Activated CD4-positive, alpha-beta T cell treated with anti-CD3 and anti-CD28 coated beads, Interleukin-2, amount 10 ng/mL, durations not matched to agents 7 days and 5 days (primary cell): ENCODE measurements at places on chromosomes 2 and 18.
A peak's percentile ranks its signal among the peaks of the same experiment; 100 is the strongest.

- no peak for DNase-seq
These were observed 242.4 kb downstream of the LPIN1 start for GRCh38 chr2:11988691-11989353.

GRCh38 chr2:58756336-58756735 lies 515.2 kb upstream of the FANCL start:
- no peak for DNase-seq

DNA sequence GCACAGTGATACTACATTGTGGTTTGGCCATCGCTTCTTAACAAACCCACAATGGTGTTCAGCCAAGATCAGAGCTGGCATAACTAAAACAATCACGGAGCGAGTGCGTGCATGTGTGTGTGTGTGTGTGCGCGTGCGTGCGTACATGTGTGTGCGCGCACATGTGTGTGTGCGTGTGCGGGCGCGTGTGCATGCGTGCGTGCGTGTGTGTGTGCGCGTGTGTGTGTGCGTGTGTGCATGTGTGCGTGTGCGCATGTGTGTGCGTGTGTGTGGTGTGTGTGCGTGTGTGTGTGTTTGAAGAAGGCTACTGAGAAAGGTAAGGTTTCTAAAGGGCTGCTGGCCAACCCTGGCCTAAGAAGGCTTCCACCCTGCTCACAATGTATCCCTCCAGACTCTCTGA lies 582.4 kb downstream of the CMPK2 start:
- DNase-seq = no peak

- no peak for DNase-seq
These were observed 30.0 kb downstream of the PMAIP1 start for GRCh38 chr18:59929621-59930295.

DNA sequence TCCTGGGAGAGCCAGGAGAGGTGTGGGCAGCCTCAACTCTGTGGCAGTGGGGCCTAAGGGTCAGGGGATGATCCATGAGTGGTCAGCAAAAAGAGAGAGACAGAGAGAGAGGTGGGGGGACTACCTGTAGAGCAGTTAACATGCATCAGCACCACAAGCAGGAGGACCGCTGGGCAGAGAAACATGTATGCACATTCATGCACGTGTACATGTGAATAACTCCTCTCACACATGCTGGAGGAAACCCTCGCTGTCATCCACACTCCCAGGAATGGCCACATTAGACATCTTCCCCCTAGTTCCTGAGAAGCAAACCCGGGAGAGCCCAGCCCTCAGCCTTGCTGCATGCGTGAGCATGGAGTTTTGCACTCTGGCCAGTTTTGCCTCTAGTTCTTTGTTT lies 166.1 kb downstream of the SMAD7 start:
- DNase-seq = no peak

- no peak for DNase-seq
These were observed 3.3 kb downstream of the VPS54 start for GRCh38 chr2:64015898-64016297.

- DNase-seq = no peak
These were observed 94.1 kb upstream of the CYP1B1 start for GRCh38 chr2:38170067-38170466.

DNA sequence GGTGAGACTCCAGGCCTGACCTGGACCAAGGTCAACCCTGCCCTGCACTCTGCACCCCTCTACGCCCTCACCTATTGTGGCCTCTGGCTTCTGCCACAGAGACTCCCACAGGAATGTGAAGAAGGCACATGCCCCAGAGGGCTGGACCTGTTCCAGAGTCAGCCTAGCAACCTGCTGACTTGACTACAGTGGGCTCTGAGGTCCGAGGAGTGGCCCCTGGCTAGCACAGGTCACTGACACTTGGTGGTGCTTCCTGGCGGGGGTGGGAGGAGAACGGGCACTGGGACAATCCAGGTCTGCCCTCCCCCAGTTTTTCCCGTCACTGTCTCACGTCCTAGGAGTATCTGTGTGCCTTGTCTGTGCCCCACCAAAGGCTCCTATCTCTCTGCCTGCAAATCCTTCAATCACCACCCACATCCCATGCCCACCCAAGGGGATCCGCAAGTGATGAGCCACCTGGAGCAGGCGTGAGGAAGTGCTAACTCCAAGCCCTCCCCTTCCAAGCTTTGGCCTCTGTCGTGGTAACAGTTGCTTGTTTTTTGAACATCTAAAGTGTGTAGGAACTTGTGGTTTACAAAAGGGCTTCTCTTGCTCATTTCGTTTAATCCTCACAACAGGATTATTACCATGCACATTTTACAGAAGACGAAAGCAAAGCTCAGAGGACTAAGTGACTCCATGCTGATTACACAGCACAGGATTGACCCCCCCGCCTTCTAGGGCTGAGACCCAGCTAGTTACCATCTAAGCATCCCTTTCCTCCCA lies 86.2 kb downstream of the MCFD2 start:
- no peak for DNase-seq

DNA sequence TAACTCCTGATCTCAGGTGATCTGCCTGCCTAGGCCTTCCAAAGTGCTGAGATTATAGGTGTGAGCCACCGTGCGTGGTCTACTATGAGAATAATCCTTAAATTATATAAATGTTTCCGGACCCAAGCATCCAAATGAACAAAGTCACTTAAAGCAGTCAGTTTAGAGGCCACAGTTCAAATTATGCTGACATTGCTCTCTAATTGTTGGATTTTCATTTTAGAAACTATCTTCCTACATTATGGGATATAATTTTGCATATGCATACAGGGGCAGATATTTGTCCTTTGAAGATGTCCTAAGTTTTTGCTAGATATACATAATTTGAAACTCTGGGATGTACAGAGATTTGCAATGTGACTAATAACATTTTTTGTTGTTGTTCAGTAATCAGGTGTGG lies 390.1 kb downstream of the RND3 start:
- DNase-seq = no peak

GRCh38 chr2:147998203-147998602 lies 22.3 kb downstream of the ORC4 start:
- no peak for DNase-seq

- DNase-seq = no peak
These were observed 185.7 kb upstream of the CRIM1 start for GRCh38 chr2:36169843-36170242.

GRCh38 chr2:112272669-112273068 lies 2.7 kb upstream of the ZC3H6 start:
- DNase-seq = no peak

DNA sequence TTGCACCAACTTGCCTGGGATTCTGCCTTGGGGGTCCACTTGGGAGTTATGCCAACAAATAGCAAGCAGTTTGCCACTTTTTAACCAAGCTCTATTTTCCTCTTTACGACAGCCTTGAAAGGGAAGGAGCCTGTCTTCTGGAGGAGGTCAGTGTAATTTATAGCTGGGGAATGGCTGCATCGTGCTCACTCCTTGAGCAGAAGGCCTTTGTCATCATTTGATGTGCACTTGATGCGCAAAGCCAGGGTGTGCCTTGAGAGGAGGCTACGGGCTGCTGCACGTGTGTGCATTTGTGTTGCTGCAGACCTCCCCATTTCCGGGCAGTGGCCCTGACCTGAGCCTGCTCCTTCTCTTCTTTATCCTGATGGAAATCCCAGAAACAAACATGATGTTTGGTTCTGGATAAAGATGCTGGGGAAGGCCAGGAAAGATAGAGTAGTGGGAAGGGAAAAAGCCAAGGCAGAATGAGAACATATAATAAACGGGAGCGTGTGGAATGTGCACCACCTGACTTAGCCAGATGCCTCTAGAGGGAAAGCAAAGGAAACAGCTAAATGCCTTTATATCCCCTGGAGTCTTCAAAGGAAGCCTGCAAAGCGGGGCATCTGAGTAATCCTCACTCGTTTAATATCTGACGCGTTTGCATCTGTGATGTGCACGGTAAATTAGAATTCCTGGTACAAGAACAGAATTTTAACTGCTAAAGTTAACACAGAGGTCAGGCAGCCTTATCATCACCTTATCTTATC lies 68.3 kb upstream of the ZNF521 start:
- DNase-seq = no peak

DNA sequence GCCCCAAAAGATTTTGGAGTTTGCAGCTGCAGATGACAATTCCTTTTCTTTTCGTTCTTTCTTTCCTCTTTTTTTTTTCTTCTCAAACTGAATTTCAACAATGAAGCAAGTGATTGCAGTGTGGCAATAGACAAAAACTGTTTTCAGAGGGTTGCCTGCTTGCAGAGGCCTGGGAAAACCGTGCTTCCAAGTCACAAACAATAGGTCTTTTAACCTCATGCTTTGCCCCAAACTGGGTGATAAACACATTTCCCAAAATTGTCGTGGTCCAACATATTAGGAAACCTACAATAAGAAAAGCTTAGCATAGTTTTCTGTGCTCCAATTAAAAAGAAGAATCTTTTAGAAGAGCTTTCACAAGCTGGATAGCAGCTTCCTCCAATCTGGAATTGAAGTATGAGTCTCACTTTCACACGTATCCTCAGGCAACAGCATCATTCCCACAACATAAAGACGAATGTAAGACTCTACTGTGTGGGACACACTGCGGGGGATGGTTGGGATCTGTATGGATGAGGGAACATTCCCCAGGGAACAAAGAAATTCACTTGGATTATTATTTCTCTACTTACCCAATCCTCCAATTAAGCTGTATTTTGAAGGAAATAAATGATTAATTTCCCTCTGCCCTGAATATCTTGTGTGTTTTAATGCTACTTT lies 656.1 kb downstream of the RNF144A start:
- DNase-seq = no peak

DNA sequence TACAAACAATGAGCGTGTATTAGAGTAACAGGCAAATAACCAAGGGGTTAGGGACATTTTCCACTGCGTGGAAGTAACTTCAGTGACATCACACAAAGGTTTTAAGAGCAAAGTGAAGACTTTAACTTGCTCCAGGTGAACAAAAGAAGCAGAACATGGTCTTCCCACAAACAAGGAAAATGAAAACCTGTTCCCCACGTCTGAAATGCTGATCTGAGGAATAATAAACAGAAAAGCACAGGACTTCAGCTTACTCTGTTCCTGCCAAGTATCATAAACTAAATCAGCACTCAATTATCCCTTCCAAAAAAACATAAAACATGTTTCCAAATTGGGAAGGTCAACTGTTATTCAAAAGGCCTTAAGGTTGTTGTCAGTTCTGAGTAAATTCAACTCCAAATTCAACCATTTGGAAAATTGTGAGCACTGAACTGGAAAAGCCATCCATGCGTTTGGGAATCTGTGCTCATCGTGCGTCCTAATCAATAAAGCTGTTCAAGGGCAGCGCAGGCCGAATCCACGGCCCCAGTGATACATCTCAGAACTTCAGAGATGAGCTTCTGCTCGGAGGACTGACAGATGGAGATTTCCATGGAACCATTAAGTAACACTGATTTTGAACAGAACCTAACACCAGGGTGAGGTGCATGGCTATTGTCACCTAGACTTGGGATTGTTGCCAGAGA lies 7.7 kb upstream of the SNTG2 start:
- no peak for DNase-seq

GRCh38 chr2:39923455-39923854 lies 144.4 kb upstream of the THUMPD2 start:
- no peak for DNase-seq

DNA sequence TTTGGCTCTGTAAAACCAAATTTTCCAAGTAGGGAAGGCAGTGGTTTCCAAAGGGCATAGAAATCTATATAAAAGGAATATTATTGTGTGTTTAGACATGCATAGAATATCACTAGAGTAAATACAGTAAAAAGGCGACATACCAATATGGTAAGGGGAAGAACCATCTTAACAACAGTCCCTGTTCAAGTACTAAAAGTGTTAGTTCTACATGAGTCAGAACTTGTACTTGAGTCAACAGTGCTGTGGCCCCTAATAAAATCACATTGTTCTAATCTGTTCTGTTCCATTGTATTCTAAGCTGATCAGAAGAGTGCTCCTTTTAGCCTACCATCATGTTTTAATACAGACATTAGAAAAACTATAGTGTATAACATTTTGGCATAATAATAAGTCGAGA lies 36.1 kb upstream of the TNFRSF11A start:
- DNase-seq = no peak

DNA sequence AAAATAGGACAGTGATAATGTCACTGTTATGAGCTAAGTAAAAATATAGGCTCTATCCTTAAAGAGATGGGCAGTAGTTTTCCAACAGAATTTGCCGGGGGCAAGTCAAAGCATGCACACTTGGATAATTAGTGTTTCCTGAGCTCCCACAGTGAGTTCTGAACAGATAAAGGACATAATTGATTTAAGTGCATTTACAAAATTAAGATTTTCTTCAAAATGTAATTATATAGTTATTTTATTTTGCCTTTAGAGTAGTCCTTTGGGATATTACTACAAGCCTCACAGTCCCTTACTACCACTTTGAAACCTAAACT lies 107.6 kb downstream of the RAPGEF4 start:
- DNase-seq = no peak

- no peak for DNase-seq
These were observed 770 bp downstream of the UPP2 start for GRCh38 chr2:158102446-158102845.

DNA sequence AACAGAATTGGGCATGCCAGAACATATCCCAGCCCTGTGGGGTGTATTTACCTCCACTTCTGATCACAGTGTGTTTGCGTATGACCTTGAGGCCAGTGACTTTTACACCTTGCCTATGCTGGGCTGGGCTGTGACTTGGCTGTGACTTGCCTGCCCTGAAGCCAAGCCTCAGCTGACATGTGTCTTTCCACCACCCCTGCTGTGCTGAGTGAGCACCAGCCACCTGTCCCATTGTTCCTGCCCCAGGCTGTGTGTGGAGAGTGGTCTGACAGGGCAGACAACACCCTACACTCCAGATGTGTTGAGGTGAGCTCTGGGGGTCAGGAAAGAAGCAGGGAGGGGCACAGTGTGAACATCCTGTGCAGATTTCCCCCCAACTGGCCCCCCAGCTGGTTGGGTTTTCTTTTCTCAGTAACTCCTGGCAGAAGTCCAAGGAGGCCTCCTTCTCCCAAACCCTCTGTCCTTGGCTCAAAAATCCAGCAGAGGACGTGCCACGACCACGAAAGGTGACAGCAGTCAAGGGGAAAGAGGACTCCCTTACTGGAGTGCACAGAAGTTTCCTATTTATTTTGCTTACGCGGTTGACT lies 5.1 kb upstream of the STEAP3 start:
- DNase-seq = no peak

GRCh38 chr2:89833116-89833779 lies 1141.8 kb downstream of the RPIA start:
- no peak for DNase-seq

- DNase-seq = peak; percentile 14
These were observed 61.3 kb downstream of the CUL3 start for GRCh38 chr2:224523626-224524577.

DNA sequence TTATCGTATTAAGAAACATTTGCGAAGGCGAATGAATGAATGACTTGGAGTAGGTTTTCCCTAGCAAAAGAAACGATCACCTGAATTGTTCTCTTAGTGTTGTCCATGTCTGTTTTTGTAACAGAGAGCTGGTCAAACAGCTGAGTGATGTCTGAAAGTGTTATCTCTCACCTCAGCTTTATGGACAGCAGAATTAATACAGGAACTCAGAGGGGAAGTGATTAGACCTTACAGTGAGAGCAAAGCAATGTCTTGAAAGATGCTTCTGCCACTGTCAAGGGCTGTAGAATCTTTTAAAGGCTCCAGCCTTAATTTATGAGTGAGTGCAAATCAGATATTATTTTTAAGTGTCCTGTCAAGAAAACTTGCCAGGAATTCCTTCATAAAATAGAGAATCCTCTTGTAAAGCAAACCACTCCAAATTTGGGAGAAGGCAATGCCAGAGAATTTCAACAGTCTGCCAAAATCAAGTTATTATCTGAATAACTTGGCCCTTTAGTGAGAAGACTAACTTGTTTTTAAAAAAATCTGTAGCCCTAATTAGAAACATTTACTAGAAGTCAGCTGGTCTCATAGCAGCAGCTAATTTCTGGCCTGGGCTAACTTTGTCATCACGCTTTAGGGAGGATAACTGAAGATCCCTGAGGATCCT lies 60.7 kb downstream of the CDC42EP3 start:
- no peak for DNase-seq
